Temporal lobe (tissue), 4 donors: ENCODE measurements at places on chromosomes 11 and 22. TPM values are rescaled to one million over a fixed set of nuclear protein-coding genes. Genes with fewer than 3 reads are reported as not detected.

The XKR3 gene
- total RNA-seq = not detected

The PATZ1 gene
- total RNA-seq = 27.5 TPM

The POTEH gene
- not detected for total RNA-seq

The HIC2 gene
- 6.1 TPM for total RNA-seq

The TMPRSS13 gene
- 0.25 TPM for total RNA-seq

The VSIG2 gene
- 0.49 TPM for total RNA-seq

The GALR3 gene
- not detected for total RNA-seq

The MUC6 gene
- total RNA-seq = under 0.01 TPM

The KCNJ1 gene
- not detected for total RNA-seq

The HTR3A gene
- 0.74 TPM for total RNA-seq
